ENCODE measurements at places on chromosomes 1 and 21. TPM values are rescaled to one million over a fixed set of nuclear protein-coding genes. Genes with fewer than 3 reads are reported as not detected.

The LORICRIN gene
- total RNA-seq = not detected

GRCh38 chr1:45617618-45618017 is 6.2 kb downstream of the CCDC17 start:
- no peak for DNase-seq

DNA sequence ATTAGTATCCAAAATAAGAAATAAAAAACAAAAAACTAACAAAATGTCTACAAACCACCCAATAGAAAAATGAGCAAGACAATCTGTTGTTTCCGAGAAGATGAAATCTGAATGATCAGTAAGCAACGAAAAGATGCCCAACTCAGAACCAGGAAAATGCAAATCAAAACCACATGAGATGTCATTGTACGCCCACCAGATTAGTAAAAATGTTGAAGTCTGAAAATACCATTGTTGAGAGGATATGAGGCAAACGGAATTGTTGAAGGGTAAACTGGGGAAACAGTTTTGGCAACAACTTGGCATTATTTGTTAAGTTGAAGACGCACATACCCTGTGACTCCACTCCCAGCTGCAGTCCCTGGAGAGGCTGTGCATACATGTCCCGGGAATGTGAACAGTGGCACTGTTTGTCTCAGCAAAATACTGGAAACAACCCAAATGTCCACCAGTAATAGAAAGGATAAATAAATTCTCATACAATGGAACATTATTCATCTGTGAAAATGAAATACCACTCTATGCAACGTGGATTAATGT is 10.6 kb downstream of the ZBTB17 start:
- peak; percentile 65 for DNase-seq

- no peak for DNase-seq
These were observed 7.1 kb downstream of the NBL1 start for GRCh38 chr1:19651141-19651737.

- no peak for DNase-seq
These were observed 50.4 kb downstream of the GLIS1 start for GRCh38 chr1:53688381-53689102.

- DNase-seq = no peak
These were observed 49.8 kb downstream of the SLC45A1 start for GRCh38 chr1:8367571-8368194.

- peak; percentile 10 for DNase-seq
These were observed 1.0 kb downstream of the FAM78B start for GRCh38 chr1:166165661-166166328.

The IL23R gene
- not detected for total RNA-seq

DNA sequence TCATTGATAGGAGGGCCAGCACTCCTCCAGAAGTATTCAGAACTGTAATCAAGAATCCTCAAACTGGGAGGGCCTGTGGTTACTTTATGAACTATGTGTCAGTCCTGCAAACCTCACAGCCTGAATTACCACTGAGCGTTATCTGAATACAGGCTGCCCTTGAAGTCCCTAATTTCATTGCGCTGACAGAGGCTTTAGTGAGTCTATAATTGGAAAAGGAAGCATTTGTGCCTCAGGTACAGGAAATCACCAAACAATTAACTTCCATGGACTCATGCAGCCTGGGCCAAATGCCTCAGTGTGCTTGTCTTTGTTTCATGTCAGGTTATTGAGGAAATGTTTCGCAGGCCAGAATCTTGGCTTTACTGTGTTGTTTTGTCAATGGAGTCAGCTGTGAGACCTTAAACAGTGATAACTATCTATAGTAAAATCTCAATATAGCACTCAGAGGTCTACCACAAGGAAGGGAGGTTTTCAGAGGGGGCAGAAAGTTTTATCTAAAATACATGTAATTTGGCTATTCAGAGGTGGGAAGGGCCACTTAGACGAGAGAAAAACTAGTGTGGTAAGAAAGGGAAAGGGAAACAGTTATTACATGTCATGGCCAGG is 32.9 kb upstream of the DOCK7 start:
- no peak for DNase-seq

The FOXO6 gene
- total RNA-seq = 0.05 TPM

The GBP1 gene
- 68.0 TPM for total RNA-seq

DNA sequence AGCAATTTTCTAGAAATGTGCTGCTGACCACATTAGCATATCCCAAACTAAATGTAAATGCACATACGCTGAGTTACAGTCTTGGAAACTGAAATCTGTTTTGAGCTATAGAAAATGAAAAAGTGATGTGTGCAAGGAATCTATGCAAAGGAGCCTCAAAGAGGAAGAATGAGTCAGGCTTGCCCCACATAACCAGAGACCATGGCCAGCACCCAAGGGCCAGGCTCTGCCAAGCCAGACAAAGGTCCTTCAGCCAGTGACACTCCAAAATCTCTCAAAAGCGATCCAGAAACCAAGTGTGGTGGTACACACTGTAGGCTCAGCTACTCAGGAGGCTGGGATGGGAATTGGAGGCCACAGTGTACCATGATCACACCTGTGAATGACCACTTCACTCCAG is 195.2 kb downstream of the TOMM20 start:
- DNase-seq = no peak

- no peak for DNase-seq
These were observed 21.6 kb upstream of the MAGOH start for GRCh38 chr1:53259932-53260331.

DNA sequence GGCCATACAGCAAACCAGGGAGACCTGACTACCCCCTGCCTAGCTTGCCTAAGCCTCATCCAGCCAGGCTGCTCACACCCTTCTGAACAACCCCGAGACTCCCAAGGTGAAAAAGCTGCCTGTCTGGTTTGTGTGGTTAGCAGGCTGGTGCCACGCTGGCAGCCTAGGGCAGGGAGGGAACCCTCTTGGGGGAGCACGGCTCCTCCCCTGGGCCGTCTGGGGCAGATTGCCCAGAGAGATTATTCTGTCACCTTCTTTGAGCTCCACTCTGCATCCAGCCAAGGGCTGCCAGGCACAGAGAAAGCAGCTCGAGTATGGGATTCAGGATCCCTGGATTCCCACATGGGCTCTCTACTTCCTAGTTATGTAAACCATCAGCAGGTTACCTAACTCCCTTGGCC is 27.5 kb upstream of the TCEA3 start:
- no peak for DNase-seq

The EBNA1BP2 gene
- 270 TPM for total RNA-seq
